ENCODE measurements at places on chromosomes 4 and X.

GRCh38 chr4:25290490-25291067, 22.0 kb upstream of the ZCCHC4 start:
- DNase-seq, result no peak

- peak; percentile 34 for DNase-seq
These were observed 19.1 kb upstream of the TEX13B start for GRCh38 chrX:108001218-108001814.

GRCh38 chr4:35358001-35358584, 886.2 kb downstream of the ARAP2 start:
- no peak for DNase-seq

- no peak for DNase-seq
These were observed 10.9 kb downstream of the ADGRA3 start for GRCh38 chr4:22504922-22505321.

All from GM13977 (cell line).